ENCODE measurements at places on chromosomes 2 and 18.

GRCh38 chr2:170073288-170073687 is 104.7 kb upstream of the MYO3B start:
- DNase-seq: no peak

GRCh38 chr2:29016504-29016903 is 35.4 kb downstream of the TOGARAM2 start:
- no peak for DNase-seq

DNA sequence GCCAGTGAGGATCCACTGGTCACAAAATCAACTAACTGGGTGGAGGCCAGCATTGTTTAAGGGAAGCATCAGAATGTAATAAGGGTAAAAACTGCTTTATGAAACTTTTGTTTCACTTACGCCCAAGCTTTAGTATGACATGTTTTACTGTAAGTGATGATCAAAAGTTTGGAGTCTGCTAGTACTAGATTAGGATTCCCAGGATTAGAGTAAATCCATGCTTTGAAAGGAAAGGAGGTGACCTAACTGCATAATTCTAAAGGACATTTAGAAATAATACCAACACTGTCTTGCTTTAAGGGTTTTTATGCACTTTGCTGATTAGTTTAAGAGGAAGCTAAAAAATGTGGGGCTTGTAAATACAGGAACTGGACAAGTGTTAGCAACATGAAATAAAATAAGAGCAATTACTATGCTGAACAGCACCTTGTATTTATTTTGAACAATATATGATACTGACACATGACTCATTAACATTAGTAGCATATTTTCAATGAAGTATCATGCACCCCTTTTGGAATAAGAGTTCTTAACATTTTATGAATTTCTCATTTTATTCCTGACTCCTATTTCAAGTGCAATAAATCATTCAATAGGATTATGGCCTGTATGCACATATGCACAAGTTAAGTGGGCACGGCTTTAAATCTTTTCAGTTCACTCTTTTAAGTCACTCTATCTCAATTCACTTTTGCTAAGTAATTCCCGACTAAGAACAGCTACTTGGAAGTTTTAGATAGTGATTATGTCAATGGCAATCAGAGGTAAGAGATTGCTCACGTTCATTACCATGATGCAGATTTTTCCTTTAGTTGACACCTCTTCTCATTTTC is 62.5 kb downstream of the STK39 start:
- DNase-seq: no peak

DNA sequence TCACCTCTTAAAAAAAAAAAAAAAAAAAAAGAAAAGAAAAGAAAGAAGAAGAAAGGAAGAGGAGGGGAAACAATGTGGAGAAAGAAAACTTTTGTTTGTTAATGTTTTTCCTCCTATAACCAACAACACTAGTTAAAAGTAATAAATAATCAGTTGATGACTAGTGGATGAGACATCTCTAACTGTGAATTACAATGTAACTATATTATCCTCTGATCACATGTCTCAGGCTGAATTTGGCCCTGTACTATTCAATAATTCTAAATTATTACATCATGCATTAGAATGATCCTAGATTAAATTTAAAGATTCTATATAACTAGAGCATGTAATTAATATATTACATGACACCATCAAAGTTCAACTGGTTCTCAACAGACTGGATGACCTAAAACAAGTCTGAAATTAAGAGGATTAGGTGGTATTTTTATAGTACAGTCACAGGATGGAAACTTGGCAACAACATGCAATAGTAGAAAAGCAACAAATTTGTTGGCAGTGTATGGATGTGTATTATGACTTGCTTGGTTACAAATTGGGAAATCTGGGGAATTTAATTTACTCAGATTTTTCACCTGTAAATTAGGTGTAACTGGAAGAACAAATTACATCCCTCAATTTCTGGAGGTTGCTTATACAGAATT is 269.3 kb upstream of the SETBP1 start:
- DNase-seq: no peak

DNA sequence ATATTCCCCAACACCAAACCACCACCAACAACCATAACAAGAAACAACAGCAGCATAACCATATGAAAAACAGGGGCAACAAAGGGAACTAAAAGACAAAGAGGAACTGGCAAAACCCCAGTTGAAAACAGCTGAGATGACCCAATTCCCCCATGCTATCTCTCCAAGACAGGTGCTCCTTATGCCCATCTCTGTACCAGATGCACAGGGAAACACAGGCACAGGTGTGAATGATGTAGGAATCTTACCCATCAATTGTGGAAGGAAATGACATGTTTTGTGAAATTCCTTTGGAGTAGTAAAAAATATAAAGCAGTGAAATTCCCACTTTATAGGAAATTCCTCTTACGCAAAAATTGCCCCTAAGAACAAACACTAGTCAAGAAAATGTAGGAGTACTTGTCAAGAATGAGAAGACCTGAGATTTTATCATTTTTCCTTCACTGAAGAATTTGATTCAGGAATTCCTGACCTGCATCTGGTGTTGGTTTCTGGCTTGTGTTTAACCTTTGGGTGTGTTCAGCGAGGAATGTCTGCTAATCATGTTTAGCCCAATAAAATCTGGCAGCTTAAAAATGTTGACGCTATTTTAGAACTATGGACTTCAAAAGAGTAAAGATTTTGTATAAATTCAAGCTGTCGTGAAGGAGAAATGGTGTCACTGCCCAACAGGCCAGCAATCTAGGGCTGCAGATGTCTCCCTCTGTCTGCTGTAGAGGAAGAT is 67.7 kb upstream of the ARHGAP28 start:
- DNase-seq: no peak

GRCh38 chr2:157691695-157692094 is 63.0 kb upstream of the ACVR1C start:
- no peak for DNase-seq

GRCh38 chr2:149155196-149155969 is 116.9 kb downstream of the LYPD6B start:
- DNase-seq: no peak

DNA sequence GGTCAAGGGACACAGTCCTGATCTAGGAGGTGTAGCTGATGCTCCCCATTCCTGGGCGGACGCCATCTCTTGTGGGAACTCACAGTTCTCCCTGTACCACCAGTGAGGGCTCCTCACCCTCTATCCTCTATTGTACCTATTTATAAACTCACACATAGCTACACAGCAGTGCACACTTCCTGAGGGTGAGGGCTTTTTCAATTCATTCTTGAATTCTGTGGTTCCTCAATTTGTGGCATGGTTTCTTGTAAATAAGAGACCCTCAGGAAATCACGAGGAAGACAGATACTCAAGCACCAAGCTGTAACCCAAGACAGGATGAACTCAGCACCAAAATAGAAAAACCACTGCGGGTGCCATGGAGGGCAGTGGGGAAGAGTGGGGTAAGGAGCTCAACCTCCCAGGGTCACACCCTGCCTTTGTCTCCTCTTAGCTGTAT is 245.9 kb upstream of the PXDN start:
- DNase-seq: no peak

DNA sequence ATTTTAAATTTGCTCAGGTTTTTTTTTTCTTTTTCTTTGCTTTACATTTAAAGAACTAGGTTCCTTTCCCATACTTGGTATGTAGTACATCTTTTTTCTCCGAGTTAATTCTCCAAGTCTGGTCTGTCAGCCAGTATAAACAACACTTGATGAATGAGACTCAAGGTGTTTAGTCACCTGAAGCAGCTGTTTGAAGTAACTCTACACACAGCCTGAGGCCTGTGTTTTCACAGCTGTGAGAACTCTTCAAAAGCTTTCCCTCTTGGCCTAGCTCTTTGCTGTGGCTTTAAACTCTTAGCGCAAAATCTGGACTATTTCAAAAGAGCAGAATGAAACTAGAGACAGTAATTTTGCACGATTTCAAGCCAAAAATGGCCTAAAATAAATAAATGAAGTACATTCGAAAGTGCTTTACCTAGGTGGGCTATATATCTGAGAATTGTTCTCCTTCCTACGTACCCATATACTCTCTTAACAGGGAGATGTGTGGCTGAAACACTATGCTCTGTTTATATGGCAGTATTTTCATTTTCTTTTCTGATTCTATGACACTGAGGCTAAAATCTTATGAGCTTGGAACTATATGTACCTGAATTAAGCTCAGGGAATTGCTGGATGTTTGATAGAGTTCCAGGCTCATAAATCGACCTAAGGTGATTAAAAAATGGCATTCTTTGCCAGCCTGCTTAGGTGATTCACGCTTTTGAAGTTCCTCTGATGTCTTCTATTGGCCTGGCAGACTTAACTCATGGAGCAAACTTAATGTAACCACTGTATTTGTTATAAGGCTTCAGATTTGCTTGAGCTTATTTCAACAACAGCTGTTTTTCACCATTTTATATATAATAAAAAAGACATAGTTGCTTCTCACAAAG is 1044.1 kb upstream of the ZEB2 start:
- no peak for DNase-seq

GRCh38 chr18:34159691-34160185 is 65.0 kb downstream of the NOL4 start:
- no peak for DNase-seq

- DNase-seq: no peak
These were observed 214.2 kb downstream of the DYSF start for GRCh38 chr2:71667256-71668182.

All from activated T-helper 1 cell treated with anti-CD3 and anti-CD28 coated beads, Interleukin-2, amount 50 U/mL, for 16 hours (primary cell).